Mucosa of descending colon (tissue), 3 donors: ENCODE measurements at places on chromosomes 6 and 20. TPM values are rescaled to one million over a fixed set of nuclear protein-coding genes. Genes with fewer than 3 reads are reported as not detected.
A peak's percentile ranks its signal among the peaks of the same experiment; 100 is the strongest.

- DNase-seq, result no peak
These were observed 89.0 kb downstream of the MAFB start for GRCh38 chr20:40599987-40600386.

LY6G6C gene
- total RNA-seq, result not detected

GRCh38 chr20:5627463-5628050, 122.6 kb upstream of the SHLD1 start:
- DNase-seq, result no peak

ZSCAN23 gene
- 3.0 TPM for total RNA-seq

GRCh38 chr6:167697316-167697715, 129.4 kb upstream of the AFDN start:
- DNase-seq, result no peak

- no peak for DNase-seq
These were observed 313.3 kb downstream of the RNGTT start for GRCh38 chr6:88650029-88650619.

DNA sequence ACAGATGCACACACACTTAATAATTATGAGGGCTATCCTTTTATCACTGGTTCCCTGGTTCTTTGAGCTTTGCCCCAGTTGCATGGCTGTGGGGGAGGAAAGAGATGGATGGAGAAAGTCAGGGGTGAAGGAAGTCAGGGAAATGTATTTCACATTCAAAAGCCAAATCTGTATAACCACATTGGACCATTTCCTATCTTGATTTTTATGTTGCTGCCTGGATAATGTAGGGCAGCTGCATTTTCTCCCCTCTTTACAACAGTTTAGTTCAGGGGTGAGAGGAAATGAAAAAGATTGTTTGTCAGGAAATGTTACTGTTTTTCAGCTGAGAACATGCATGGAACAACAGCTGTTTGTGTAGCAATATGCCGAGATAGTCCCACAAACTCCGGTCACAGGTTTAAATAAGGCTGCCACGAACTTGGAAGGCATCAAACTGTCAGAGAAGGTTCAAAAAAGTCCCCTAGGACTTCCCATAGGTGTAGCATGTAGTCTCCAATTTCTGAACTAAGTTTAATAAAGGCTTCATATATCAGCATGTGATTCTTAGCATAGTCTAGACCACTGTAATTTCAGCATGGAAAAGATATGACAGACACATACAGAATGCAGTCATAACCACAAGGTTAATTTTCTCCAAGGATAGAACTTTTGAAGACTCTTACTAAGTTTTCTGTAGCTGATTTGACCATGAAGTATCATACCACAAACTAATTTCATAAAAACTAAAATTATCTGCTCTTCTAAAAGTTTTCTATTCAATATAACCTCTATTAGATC, 82.1 kb upstream of the COL21A1 start:
- no peak for DNase-seq

ECHDC1 gene
- total RNA-seq, result 102 TPM

DNA sequence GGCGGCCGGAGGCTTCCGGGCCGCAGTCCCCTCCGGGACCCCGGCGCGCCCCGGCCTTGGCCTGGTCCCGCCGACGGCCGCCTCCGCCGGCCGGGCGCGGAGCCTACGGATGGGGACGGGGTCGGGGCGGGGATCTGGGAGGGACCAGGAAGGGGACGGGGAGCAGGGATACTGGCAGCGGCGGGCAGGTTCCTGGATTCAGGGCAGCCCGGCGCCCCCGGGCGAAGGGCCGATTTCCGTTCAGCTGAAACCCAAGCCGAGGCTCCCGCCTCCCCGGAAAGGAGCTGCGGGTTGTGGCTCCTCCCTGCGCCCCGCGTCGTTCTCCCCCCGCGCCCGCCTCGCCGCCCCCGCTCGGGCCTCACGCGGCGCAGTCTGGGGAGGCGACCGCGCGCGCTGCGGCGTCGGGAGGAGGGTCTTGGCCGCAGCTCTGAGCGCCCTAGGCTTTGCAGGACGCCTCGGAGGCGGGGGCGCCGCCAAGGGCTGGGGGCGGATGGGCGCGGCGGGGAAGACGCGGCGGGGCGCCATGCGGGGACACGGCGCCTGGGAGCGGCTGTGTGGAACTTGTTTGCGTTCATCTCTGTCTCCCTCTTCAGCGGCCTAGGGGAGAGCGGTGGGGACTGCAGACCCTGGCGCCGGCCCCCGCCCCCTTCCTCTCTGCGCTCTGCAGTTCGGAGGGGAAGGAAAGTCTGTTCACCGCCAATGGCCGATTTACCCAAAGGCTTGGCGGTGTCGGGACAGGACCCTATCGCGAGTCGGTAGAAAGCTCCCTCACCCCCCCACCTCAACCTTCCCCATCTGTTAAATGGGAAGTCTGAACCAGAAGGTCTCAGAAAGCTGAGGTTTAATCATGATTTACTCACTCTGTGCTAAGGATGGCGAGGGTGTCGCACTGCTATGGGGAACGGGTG, 22.7 kb upstream of the TMEM181 start:
- peak; percentile 55 for DNase-seq

GRCh38 chr6:114888241-114888640, 545.4 kb upstream of the HS3ST5 start:
- DNase-seq, result no peak

- DNase-seq, result no peak
These were observed 40.1 kb downstream of the RNF217 start for GRCh38 chr6:125002406-125002741.

GRCh38 chr6:20808924-20809323, 274.7 kb downstream of the CDKAL1 start:
- DNase-seq, result no peak

TRMT6 gene
- 8.3 TPM for total RNA-seq

GRCh38 chr6:47162793-47163192, 120.7 kb upstream of the ADGRF1 start:
- DNase-seq, result no peak

OVOL2 gene
- total RNA-seq, result 36.3 TPM

- no peak for DNase-seq
These were observed 92.2 kb downstream of the SOBP start for GRCh38 chr6:107582086-107582485.

PTPRA gene
- 64.7 TPM for total RNA-seq

DPPA5 gene
- total RNA-seq, result not detected

DNA sequence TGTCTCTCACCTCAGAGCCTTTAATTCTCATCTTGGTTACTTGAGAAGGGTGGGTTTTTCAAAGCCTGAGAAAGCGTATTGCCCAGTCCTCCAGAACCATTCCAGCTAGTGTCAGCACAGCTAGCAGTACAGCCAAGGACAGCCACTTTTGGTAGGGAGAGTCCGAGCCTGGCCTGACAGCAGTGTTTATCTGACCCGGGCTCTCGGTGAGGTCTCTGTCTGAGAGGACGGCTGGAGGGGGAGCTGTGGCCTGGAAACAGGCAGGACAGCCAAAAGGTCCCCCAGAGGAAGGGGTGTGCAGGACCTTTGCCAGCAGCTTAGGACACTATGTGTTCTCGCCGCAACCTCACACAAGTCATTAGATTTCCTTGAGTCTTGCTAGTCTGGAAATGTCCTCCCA, 38.8 kb downstream of the LYRM2 start:
- no peak for DNase-seq

- DNase-seq, result no peak
These were observed 919.0 kb downstream of the KIF16B start for GRCh38 chr20:15654208-15654649.

GRCh38 chr20:21519136-21519584, 5.3 kb upstream of the NKX2-2 start:
- no peak for DNase-seq

- DNase-seq, result no peak
These were observed 73.3 kb downstream of the MRPL14 start for GRCh38 chr6:44053760-44054556.

GRCh38 chr6:13400772-13401171, 72.4 kb upstream of the TBC1D7 start:
- DNase-seq, result no peak

GRCh38 chr6:26003102-26003694, 40.6 kb downstream of the TRIM38 start:
- DNase-seq, result peak; percentile 84

DNA sequence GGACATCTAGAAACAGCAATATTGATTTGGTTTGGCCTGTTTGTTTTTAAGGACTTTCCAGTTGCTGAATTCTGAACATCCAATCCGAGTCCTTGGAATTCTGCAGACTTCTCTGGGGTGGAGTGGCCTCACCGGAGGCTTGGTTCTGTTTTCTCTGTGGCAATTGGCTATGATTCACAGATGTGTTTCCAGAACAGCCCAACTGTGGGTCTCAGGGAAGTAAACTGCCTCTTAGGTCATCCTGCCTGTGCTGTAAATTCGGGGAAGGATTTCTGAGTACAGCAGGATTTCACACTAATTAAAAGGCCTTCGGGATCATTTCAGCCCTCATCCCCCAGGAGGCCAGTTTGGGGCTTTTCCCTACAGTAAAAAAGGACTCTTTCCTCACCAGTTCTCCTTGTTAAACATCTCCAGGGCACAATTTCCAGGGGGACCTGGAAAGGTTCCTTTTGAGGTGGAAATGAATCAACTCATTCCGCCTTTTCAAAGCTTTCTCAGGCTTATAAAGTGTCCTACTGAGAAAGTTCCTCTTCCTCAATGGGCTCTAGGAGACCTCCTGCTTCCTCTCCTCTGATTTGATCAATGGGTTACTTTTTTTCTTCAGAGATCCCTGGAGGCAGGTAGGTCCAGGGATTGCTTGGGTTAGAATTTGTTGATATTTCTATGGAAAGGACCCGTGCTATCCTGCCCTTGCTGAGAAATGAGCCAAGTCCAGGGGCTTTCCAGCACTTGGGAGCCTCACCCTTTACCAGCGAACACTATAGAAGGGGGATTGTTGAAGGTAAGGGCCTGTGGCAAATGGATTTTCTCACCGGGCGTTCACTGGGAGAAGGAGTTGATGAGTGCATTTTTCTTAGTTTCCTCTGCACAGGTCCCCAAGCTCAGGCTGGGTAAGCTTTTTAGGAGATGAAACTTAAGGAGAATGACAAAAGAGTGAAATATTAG, 114.6 kb downstream of the CLIC5 start:
- no peak for DNase-seq

GRCh38 chr20:60258255-60258863, 300.1 kb downstream of the CDH26 start:
- DNase-seq, result no peak

GRCh38 chr20:33059741-33060390, 6.2 kb downstream of the BPIFB3 start:
- no peak for DNase-seq

BEND6 gene
- 0.31 TPM for total RNA-seq

CCN5 gene
- 6.3 TPM for total RNA-seq
